8988T (cell line): ENCODE measurements at places on chromosomes 1 and 21.

DNA sequence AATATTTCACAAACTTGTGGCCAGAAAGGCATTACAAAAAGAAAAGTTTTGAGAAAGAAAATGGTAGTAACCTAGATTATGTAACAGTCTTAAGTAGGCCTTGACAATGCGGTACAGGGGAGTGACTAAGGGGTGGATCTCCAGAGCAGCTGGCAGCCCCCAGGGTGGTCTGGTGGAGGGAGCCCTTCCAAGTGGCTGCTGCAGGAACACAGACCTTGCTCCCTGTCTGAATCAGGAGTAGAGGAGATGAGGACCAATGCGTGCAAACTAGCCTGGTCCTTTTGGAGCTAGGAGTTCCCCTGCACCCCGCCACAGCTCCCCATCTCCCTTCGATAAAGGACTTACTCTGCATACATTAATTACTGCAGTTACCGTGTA is 189.0 kb downstream of the NFIA start:
- DNase-seq = no peak

DNA sequence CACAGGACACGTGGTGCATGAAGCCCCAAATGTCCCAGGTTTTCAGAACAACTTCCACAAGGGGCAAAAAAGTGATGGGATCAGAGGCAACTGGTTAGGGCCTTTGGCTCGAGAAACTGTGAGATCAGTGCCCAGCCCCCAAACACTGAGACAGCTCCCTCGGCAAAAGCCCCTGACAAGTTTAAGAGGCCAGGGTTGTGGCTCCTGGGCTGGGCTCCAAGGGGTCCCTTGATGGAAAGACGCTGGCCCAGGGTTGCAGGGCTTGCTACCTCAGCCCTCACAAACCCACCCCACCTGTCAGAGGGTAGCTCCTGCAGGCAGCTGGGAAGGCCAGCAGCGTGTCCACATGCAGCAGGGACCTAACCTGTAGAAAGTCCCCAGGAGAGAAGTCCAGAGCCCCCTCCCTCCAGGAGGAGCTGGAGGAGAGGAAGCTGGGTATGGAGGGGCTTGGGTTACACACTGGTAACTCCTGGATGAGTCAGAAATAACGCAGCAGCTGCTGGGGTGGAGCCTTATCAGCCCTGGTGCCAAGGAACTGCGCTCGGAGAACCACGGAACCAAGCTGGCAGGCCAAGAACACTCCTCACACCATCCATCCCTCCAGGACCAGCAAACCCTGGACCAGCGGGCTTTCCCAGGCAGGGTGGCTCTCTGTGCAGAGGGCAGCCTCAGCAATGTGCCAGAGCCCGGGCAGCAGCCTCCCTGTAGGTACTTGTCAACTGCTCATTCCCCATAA is 37.5 kb downstream of the CTNNBIP1 start:
- DNase-seq = no peak

DNA sequence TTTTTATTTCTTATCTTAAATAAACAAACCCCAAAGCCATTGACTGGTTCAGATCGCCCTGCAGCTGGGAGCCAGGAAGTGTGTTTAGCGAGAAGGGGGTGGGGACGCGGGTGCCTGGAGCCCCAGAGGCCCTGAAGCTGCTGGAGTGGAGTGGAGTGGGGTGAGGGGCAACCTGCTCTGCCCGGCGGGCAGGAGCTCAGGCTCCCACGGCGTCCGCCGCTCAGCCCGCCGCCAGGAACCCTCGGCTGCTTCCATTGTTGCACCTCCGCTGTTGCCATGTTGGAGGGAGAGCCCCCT is 673 bp downstream of the PIK3C2B start:
- DNase-seq = no peak

GRCh38 chr1:19046972-19047731 is 90.7 kb upstream of the IFFO2 start:
- DNase-seq = no peak

- DNase-seq = no peak
Measured at GRCh38 chr1:53947172-53947907, 1.2 kb downstream of the LRRC42 start.

GRCh38 chr1:38244218-38244845 is 197.7 kb upstream of the POU3F1 start:
- no peak for DNase-seq

GRCh38 chr1:31570906-31571305 is 5.4 kb upstream of the TINAGL1 start:
- no peak for DNase-seq

DNA sequence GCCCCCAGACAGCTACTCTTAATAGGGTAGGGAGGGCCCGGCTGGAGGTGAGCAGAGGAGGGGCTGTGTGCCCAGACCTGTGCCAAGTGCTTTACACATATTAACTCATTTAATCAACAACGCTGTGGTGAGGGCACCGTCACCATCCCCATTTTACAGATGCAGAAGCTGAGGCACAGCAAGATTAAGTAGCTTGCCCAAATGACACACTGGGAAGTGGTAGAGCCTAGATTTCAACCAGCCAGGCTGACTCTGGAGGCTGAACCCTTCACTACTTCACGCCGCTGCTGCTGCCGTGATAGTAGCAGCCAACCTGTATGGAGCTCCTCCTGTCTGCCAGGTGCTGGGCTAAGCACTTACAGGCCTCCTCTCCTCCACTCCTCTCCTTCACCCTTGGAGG is 127.2 kb downstream of the PTPRU start:
- no peak for DNase-seq

- no peak for DNase-seq
Measured at GRCh38 chr1:190049314-190049713, 428.4 kb downstream of the BRINP3 start.

DNA sequence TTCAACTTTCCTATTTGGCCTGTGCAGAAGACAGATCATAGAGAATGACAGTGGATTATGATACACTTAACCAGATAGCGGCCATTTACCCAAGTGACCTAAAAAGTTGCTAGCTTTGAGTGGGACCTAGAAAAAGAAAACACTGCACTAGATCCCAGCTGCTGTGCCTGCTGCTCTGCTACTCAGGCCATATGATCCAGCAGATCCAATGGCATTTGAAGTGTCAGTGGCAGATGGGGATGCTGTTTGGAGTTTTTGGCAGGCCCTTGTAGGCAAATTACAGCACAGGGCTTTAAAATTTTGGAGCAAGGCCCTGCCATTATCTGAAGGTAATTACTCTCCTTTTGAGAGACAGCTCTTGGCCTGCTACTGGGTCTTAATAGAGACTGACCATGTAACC is 74.0 kb upstream of the KCNE2 start:
- DNase-seq = no peak

GRCh38 chr1:228361314-228362140 is 45.1 kb downstream of the TRIM11 start:
- no peak for DNase-seq
